ENCODE measurements at places on chromosomes 6 and 20.

- no peak for DNase-seq
Measured at GRCh38 chr6:69456086-69456485, 340.7 kb downstream of the LMBRD1 start.

DNA sequence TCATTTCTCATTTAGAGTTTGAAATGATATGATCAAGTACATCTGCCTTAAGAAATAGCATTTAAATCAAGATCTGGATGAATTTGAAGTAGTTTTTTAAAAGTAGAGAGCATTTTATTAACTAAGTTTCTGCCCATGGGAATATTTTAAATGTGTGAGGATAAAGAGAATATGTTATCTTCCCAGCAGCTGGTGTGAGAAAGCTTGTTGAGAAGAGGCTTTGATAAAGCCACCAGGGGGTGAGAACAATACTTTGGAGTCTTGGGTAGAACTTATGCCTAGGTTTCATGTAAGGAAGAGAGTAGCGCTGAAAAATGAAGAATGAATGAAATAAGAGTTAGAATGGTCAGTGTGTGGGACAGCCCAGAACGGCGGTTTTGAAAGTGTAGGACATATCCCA lies 190.2 kb downstream of the GRM1 start:
- DNase-seq, result no peak

DNA sequence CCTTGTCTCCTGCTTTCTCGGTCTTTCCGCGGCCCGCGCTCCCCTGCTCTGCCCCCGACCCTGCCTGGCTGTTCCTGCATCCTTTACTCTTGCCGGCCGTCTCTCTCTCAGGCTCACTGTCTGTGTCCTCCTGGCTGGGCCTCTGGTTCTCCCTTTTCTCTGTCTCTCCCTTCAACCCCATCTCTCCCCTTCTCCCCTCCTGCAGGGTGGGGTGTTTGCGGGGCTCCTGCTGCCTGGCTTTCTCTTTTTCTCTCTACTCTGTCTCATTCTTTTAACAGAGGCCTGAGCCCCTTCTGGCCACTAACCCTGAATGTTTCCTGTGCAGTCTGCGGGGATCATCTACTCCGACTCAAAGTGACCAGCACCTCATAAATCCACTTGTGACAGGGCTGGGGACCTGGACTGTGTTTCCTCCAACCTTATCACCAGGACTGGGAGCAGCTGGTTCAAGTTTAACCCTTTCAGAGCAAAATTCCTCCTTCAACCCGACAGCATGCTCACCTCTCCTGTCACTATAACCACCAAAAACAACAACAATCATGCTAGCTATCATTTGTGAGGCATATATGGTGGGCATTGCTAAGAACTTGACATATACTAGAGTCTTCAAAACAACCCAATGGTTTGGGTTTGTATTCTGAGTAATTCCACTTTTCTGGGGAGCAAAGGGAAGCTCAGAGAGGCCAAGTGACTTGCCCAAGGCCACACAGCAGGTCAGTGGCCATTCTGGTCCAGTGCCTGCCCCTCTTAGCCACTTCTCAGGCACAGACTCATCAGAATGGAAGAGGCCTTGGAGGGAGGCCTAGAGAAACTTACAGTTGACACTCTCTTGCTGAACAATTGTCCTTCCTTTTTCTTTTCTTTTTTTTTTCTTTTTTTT lies 811 bp upstream of the RSPO4 start:
- DNase-seq, result no peak

DNA sequence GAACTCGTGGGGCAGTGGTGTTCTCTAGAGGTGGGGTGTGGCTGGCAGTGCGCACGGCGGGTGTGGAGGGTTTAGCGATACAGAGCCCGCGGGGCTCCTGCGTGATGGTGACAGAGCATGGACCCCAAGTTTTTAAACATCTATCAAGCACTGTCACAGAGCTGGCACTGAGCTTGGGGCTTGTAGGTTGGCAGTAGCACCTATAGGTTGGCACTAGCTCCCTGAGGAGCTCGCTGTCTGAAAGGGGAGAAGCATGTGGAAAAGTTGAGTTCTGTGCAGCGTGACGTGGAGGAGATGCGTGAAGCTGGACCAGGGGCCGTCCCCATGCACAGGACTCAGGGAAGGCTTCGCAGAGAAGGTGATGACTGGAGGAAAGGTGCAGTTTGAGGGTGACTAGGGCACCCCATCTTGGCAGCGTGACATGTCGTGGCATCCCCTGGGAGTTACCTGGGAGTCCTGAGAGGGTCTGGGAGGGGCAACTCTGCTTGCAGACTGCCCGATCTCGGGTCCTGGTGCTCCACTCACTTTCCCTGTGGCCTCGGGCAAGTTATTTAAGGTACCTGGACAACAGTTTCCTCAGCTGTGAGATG lies 122.0 kb downstream of the CDH4 start:
- no peak for DNase-seq

DNA sequence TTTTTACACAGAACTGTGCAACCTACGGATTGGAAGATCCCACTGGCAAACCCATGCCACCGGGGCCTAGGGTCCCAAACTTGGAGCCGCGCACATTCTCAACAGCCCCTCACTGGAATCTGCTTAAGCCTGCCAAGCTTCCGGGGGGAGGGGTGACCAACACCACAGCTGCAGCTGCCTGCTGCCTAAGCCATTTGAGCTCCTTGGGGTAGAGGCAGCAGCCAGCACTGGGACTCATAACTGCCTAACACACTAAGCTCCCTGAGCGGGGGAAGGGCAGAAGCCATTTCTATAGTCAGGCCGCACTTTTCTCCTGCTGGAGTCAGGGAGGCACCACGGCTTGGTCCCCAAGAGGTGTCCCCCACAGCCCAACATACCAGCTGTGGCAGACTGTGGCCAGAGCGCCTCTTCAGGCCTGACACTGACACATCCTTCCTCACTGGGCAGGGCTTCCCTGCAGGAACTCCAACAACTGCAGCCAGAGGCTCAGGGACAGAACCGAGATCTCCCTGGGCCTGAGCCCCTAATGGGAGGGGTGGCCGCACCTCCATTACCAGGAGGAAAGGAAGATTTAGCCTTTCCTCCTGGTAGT lies 270.3 kb upstream of the ECI2 start:
- no peak for DNase-seq

DNA sequence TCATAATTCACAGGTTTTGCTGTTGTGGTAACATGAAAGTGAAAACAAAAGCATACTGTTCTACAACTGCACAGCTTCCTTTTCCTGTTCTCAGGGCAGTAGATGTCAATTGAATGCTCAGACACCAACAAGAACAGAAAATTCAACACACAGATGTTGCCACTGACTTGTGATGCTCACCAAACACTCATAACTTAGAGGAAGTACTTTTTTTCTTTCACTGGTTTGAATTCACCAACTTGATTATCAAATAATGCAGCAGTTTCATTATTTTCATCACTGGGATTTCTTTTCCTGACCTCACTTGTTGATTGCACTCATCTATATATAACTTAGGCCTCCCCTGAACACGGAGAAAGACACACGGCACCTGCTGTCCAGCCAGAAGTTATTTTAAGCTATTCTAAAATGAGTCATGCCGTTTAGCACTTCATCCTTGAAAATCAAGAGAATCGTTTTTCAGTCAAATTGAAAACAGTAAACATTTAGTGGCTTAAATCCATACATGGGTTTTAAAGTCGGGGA lies 949 bp downstream of the TXLNB start:
- DNase-seq, result no peak

DNA sequence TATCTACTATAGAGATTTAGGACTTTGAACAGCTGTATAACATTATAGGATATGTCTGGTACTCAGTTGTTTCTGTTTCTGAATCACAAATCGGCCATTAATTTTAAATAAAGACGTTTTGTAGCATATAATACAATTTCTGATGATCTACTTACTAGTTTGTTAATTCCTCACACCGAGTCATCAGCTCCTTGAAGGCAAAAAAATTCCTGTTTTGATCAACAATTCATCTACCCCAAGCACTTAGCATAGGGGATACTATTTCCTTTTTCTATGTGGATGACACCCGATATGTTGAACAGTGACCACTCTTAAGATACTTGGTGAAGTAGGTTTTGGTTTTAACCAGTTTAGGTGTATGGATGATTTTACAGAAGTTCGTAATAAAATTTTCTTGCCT lies 107.3 kb downstream of the NCOA3 start:
- no peak for DNase-seq
